ENCODE measurements at places on chromosomes 1 and 21.

DNA sequence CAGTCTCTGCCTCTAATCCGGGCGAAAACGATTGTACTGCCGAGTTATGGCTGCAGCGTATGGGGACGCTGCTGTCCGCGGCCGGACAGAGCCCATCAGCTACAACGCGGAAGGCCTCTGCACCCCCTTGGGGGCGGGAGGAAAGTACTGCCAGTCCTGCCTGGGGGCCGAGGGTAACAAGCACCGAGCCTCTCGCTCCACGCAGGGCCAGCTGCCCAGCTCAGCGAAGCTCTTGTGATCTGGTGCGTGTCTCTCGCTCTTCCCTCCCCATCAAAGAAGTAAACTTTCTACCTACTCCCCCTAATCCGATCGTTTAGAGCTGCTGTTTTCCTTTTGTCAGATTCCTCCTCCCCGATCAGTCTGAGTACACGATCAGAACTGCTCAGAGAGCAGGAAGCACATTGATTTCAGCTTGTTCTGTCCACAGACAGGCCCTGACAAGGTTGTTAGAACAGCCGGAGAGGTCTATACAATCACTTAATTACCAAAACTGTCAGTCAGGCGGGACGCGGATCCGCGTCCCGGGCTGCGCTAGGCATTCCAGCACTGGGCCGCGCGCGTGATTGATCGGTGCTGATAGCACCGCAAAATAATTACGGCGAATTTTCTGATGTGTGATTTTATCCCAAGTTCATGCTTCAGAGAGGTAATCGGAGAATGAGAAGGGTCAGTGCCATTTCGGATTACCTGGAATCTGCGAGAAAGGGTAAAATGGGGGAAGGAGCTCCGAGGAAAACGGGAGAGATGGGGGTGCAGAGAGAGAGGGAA, 8.7 kb upstream of the BARHL2 start:
- no peak for DNase-seq

DNA sequence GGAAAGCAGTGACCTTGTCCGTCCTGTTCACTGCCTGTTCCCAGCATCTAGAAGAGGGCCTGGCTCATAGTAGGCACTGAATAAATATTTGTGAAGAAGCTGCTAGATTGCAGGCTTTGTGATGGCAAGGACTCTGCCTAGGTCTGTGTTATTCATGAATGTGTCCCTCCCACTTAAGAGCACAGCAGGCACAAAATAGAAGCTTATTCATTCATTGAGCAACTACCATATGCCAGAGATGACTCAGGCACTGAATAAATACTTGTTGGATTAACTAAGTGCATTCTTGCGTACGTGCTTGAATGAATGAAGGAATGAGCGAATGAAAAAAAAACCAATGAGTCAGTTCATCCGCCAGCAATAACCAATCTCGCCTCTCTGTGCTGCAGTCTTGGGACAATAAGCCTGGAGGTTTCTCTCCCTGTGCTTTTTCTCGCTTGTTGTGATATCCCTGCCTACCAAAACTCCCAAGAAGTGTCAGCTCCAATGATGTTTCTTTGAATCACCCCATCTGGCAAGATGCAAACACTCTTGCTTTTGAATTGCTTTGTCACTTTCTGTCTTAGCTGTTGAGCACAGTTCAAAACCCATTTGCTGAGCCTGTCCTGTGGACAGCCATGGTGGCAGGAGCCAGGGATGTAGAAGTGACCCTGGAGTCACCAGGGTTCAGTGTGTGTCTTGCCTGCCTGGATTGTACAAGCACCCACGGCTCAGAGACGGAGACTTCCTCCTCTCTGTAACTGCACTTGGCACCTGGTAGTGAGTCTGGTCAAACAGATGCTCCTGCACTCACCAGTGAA, 143.9 kb downstream of the KAZN start:
- DNase-seq = no peak

DNA sequence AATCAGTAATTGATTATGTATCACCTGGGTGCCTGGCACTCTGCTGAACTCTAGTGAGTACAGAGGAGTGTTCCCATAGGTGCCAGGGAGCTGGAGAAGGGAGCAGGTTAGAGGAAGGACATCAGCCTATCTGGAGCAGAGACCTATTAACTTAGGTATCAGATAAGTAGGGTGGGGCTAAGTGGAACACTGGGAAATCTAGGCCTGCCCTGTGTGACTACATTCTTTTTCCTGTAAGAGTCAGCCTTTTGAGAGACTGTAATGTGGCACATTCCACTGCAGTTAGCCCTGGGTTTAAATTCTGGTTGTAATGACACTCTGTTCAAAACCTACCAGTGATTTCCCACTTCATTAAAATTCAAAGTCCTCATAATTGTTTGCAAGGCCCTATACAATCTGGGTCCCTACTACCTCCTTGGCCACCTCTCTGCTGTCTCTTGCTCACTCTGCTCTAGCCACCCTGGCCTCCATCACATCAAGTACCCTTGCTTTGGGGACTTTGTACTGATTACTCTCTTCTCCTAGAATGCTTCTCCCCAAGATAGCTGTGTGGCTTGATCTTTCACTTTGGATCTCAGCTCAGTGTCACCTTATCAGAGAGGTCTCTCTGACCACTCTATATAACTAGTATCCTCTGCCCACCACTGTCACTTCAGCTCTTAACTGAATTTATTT, 12.9 kb downstream of the STX12 start:
- DNase-seq = no peak

GRCh38 chr1:234602334-234603220, 7.4 kb downstream of the IRF2BP2 start:
- DNase-seq = peak; percentile 90

DNA sequence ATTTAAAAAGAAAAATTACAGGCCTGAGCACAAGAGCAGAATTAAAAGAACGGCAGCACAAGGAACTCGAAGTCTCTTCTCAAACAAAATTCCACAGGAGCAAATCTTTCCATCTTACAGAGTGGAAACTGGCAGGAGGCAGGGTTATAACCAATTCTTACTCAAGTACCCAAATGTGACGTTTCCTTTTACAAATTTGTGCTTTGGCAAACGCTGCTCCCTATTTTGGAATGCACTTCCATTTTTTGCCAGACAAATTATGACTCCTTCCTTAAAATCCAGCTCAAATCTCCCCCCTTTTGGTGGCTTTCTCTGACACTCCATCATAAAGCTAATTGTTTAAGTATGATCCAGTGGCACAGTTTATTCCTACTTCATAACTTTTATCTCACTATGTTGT, 7.8 kb downstream of the ERI3 start:
- no peak for DNase-seq

DNA sequence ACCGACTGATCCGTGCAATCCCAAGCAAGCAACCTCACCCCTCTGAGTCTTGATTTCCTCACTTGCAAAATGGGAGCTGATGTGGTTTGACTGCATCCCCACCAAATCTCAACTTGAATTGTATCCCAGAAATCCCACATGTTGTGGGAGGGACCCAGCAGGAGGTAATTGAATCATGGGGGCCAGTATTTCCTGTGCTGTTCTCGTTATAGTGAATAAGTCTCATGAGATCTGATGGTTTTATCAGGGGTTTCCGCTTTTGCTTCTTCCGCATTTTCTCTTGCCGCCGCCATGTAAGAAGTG, 58.4 kb downstream of the FHAD1 start:
- DNase-seq = no peak

- peak; percentile 92 for DNase-seq
Observed at GRCh38 chr1:181166377-181167196, 78.1 kb downstream of the IER5 start.

- peak; percentile 69 for DNase-seq
Observed at GRCh38 chr21:37244501-37245095, 22.5 kb downstream of the VPS26C start.

- DNase-seq = no peak
Observed at GRCh38 chr1:196603651-196604050, 4.6 kb downstream of the KCNT2 start.

DNA sequence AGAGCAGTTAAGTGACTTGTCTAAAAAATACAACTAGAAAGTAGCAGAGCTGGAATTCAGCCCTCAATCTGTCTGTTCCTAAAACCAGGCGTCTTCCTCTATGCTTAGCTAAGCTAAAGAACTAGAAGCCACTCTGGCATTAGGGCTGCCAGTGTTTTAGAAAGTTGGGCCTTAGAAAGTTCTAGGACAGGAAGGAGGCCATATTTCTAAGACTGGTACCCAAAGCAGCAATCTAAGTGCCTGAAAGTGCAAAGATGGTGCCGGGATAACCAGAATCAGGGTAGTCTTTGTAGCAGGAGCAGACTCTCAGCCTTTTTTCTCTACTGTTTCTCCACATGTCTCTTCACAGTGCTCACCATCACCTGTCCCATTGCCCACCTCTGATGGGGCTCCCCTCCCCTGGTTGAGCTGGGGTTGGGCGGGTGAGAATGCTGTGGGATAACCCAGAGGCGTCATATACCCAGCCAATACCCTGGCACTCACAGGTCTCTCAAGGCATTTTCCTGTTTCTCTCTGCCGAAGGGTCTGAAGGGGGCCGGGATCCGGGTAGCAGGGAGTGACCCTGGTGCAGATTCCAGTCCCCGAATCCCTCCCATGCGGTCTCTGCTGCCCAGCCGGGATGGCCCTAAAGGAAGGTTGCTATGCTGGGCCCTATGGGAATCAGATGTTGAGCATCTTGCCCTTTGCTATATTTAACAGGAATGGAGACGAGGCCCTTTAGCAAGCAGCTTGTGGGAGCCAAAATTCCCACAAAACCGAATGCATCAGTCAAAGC, 1.1 kb upstream of the RCSD1 start:
- DNase-seq = no peak

GRCh38 chr1:242530761-242531160, 6.3 kb upstream of the PLD5 start:
- DNase-seq = no peak

DNA sequence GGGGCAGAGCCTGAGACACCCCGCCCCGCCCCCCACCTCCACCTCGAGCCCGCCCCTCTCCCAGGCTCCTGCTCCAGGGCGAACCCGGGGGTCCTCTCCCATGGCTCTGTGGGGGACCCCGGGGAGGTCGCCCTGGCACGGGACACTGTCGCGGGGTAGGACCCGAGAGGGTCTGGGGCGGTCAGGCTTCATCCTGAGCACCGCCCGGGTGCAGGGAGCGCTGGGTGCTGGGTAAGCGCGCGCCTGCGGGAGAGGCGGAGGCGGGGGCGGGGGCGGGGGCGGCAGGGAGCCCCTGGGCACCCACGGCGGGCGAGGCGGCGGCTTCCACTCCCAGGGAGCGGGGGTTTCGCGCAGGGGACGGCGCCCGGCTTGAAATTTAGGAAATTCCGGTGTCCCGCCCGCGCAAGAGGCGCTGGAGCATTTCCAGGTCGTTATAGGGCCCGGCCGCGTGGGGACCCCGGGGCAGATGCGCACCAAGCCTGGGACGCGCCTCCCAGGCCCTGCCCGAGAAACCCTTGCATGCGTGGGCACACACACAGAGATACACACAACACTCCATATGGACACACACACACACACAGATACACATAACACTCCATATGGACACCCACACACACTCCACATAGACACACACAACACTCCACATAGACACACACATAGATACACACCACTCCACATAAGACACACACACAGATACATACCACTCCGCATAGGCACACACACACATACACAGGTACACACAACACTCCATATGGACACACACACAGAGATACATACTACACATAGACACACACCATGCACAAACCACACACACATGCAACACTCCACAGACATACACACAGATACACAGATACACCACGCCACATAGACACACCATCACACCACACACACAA, 48.7 kb upstream of the SLC19A1 start:
- DNase-seq = peak; percentile 66

- peak; percentile 69 for DNase-seq
Observed at GRCh38 chr1:25456502-25456901, 25.8 kb downstream of the MACO1 start.

- DNase-seq = no peak
Observed at GRCh38 chr21:37917612-37918011, 1.4 kb upstream of the KCNJ6 start.

DNA sequence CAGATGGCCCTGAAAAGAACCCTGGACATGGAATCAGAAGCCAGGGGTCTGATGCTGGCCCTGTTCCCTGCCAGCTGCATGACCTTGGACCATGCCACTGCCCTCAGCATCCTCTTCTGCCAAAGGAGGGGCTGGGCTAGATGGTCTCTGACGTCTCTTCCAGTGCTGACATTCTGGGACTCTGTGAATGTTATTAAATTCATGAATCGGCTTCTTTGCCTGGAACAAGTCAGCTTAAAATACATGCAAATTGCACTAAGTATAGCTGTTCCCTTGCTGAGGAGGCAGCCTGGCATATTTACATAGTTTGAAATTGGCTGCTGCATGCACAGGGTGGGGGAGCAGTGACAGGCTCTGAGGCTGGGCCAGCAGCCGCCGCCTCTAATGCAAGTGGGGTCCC, 23.8 kb downstream of the KCNA2 start:
- DNase-seq = no peak

DNA sequence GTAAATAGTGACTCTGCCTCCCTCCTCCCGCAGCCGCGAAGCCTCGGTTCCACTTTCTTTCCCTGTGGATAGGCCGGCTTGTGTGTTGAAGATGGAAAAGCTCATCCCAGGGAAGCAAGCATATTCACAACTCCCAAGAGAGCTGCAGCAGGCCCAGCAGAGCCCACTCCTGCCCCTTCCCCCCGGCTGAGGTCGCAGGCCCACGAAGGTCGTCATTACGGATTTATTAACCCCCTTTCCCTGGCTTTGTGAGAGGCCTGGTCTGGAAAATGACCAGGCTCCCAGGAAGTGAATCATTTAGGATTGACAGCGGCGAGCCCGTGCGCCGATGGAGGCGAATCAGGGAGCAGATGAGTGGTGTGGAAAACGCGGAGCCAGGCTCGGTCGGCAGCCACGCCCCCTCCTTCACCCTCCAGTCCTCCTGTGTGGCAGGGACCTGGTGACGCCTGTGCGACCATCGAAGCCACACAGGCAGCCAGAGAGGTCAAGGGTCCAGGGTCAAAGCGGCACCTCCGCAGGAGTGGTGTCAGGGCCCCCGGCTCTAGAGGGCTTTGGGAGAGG, 93.4 kb downstream of the PRDM16 start:
- no peak for DNase-seq

GRCh38 chr1:173410794-173411236, 66.3 kb upstream of the PRDX6 start:
- no peak for DNase-seq

DNA sequence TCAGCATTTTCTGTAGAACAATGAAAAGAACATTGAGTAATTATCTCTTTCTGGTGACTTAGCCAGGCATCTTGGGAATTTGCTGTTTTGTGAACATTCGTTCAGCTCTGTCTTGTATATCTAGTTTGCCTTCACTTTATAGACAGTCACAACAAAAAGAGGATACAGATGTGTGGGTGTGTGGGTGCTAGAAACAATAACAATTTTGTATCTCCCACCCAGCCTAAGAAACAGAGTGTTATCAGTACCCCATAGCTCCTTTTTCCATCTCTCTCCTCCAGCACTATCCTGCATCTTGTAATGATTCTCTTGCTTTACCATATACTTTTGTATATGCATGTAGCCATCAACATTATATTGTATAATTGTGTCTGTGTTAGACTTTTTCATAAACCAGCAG, 33.0 kb downstream of the AK4 start:
- DNase-seq = peak; percentile 41

GRCh38 chr1:159554261-159554660, 18.5 kb upstream of the OR10J5 start:
- peak; percentile 44 for DNase-seq

DNA sequence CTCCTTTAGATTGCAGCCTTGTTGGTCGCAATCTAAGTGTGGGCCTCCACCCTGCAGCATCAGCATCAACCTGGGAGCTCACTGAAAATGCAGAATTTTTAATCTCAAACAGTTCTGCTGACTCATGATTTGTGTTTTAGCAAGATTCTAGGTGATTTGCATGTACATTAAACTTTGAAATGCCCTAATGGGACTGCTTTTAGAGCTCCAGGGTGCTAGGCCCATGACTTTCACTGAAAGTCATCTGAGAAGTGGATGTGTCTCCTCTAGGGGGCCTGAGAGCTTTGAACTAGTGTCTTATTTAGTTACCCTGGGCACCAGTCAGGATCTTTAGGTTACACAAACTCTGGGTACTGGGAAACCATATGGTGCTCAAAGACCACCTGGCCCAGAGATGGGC, 9.0 kb downstream of the TRIM67 start:
- peak; percentile 39 for DNase-seq

All from hematopoietic multipotent progenitor cell treated with erythropoietin and hydrocortisone succinate and interleukin-3 and kit ligand, for 4 days (in vitro differentiated cells).